Effector memory CD8-positive, alpha-beta T cell (primary cell): ENCODE measurements at places on chromosomes 16 and 17.

GRCh38 chr17:9120471-9120870 lies 99.2 kb downstream of the NTN1 start:
- DNase-seq, result no peak

DNA sequence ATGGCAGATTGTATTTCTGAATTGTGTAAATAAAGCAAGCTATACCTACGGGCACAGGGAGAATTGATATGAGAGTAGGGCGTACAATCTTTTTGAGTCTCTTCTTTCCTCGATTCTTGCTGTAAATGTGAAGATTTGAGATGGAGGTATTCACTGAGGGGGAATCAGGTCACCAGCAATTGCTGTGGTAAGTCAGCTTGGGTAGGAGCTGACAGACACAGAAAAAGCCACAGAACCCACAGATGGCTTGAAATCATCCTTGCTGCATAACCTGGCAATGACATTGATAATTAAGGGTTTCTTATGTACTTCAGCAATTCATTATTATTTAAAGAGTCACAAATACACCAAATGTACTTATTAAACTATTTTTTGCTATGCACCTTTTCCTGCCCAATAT lies 164.2 kb downstream of the CNTNAP4 start:
- no peak for DNase-seq

- DNase-seq, result no peak
These were observed 95.2 kb downstream of the EMP2 start for GRCh38 chr16:10485159-10485558.

GRCh38 chr17:64282753-64283080 lies 19.7 kb upstream of the TEX2 start:
- no peak for DNase-seq

DNA sequence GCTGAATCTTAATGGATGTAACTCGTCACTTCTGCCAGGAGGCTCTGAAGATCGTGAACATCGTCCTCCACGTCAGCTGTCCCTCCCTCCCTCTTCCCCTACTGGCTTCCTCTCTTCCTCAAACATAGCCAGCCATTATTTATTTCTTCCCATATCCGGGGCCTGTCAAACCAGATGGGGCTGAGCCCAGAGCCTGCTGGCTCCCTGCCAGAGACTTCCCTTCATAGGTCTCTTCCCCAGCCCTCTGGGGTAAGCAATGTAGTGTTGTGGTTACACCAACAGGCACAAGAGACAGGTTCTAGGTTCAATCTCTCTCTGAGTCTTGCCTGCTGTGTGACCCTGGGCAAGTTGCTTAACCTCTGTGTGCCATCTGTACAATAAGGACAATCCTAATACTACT lies 40.1 kb upstream of the ZFP90 start:
- no peak for DNase-seq

DNA sequence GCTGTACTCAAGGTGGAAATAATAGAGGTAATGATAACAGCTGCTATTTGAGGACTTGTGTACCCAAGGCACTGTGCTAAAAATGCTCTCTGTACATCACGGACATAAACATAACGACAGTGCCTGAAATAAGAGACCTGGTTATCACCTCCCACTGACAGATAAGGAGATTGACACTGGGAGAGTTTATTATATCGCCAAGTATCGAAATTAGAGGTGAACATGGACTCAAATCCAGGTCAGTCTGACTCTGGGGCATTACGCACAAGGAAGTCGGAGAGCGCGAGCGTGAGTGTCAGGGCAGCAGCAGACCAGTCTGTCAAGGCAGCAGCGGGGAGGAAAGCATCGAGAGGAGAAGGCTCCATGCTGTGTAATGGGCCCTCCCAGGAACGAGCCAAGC lies 57.1 kb downstream of the GOSR1 start:
- DNase-seq, result no peak

GRCh38 chr16:24980077-24980793 lies 34.9 kb downstream of the ARHGAP17 start:
- no peak for DNase-seq

- DNase-seq, result no peak
These were observed 51.1 kb downstream of the SRCIN1 start for GRCh38 chr17:38554430-38555350.

- DNase-seq, result no peak
These were observed 26.6 kb upstream of the KCNG4 start for GRCh38 chr16:84266451-84266850.

DNA sequence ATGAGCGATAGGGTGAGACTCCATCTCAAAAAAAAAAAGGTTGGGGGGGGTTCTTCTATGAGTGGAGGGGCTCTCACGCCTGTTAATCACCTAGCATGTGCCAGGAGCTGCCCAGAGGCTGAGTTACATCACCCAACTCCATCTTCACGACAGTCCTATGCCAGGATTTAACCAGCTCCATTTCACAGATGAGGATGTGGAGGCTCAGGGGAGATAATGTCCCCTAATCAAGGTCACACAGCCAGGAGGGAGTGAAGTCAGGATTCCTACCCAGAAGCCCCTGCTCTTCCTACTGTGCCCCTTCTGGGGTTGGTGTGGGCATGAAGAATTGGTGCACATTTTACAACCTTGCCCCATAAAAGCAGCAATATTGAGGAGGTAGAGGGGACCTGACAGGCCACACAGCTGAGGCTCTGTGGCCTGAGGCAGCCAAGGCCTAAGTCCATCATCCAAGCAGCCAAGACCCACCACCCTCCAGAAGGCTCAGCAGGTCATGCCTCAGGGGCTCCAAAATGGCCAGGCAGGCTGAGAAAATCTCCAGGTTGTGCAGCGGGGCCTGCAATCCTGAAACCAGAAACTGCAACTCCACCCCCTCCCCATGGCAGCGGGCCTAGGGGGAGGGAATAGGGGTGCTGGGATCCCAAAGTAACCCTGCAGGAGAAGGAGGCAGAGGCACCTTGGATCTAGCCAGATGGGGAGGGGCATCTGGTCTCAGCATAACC lies 6.9 kb downstream of the PPY start:
- no peak for DNase-seq

DNA sequence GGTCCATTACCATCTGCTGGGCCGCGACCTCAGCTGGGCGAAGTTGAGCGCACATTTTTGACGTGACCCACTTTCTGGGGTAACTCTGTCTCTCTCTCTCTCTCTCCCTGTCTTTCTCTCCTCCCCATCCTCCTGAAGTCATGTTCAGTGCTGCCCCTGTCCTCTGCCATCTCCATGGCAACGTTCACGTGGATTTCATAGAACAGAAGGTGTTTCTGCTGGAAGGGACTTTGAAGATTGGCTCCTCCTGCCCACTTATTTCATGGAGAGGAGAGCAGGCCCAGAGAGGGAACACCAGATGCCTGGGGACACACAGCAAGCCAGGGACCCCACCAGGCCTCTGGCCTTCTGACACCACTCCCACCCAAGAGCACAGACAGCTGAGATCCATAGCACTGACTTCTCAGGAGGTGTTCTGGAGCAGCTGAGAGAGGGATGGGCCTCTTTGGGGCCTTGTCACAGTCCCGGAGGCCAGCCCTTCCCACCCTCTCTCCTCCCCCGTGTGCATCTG lies 4.2 kb upstream of the CCNF start:
- no peak for DNase-seq

GRCh38 chr16:86495756-86496261 lies 14.5 kb upstream of the FOXF1 start:
- DNase-seq, result no peak

- DNase-seq, result no peak
These were observed 142.1 kb upstream of the RPH3AL start for GRCh38 chr17:494601-495265.
